ENCODE measurements at places on chromosomes 16 and 17.

- DNase-seq, result peak; percentile 32
Measured at GRCh38 chr16:30875871-30876801, 17.7 kb downstream of the BCL7C start.

DNA sequence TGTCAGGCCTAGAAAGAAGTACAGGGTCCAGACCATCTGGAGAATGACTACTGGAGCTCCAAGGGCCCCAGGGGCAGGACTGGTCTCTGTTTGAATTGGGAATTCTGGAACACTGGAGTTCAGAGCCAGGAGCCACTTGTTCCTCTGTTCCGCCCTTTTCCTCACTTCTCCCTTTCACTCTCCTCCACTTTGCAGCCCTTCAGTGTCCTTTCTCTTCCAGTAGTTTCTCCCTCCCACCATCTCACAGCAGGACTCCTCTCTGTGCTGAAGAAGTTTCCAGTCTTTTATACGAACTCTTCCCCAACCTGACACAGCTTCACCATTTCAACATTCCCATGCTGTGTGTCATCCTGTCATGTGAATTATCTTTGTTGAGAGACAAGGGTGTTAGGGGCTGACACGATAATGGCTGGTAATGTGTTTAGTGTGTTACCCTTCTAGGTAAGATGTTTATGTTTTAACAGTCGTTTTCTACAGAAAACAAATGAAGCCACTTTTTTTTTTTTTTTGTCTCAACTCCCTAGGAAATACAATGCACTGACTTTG, 180.3 kb upstream of the MYOCD start:
- DNase-seq, result no peak

GRCh38 chr17:71168053-71168741, 952.6 kb upstream of the SOX9 start:
- no peak for DNase-seq

GRCh38 chr17:16273499-16273898, 56.5 kb downstream of the PIGL start:
- DNase-seq, result no peak

- DNase-seq, result no peak
Measured at GRCh38 chr16:12132850-12133440, 156.4 kb downstream of the SNX29 start.

- DNase-seq, result no peak
Measured at GRCh38 chr16:82187829-82188228, 17.8 kb upstream of the MPHOSPH6 start.

- no peak for DNase-seq
Measured at GRCh38 chr17:44995436-44996001, 27.4 kb upstream of the C1QL1 start.

- DNase-seq, result no peak
Measured at GRCh38 chr16:49503256-49504022, 129.8 kb downstream of the C16orf78 start.

GRCh38 chr17:57555636-57556175, 189.4 kb downstream of the CCDC182 start:
- no peak for DNase-seq

GRCh38 chr16:69727916-69728270, 1.5 kb upstream of the NQO1 start:
- no peak for DNase-seq

- DNase-seq, result no peak
Measured at GRCh38 chr16:1123525-1124230, 27.6 kb upstream of the C1QTNF8 start.

- no peak for DNase-seq
Measured at GRCh38 chr16:50599494-50599893, 51.3 kb downstream of the NKD1 start.

- DNase-seq, result no peak
Measured at GRCh38 chr17:80367503-80367902, 47.5 kb upstream of the ENDOV start.

- DNase-seq, result no peak
Measured at GRCh38 chr17:77600346-77600745, 358.2 kb upstream of the TNRC6C start.

Measured in activated naive CD8-positive, alpha-beta T cell treated with anti-CD3 and anti-CD28 coated beads, Interleukin-2, amount 50 U/mL, for 24 hours (primary cell).